PC-3 (cell line): ENCODE measurements at places on chromosomes 3 and 15. TPM values are rescaled to one million over a fixed set of nuclear protein-coding genes. Genes with fewer than 3 reads are reported as not detected.

The SEMA3G gene
- 0.77 and 1.6 TPM in 2 replicates for total RNA-seq

The CLDN11 gene
- 32.0 and 38.0 TPM in 2 replicates for total RNA-seq

The ZDHHC23 gene
- total RNA-seq = 7.1 and 8.3 TPM in 2 replicates

The GATA2 gene
- total RNA-seq = 26.8 and 32.4 TPM in 2 replicates

The SATB1 gene
- total RNA-seq = 15.6 and 28.6 TPM in 2 replicates

The CFAP20DC gene
- total RNA-seq = 13.8 and 15.4 TPM in 2 replicates

The EDC3 gene
- total RNA-seq = 9.9 and 15.6 TPM in 2 replicates

The SI gene
- not detected in 2 replicates for total RNA-seq

The APH1B gene
- 2.6 and 2.8 TPM in 2 replicates for total RNA-seq

The HRG gene
- not detected in 2 replicates for total RNA-seq

The C2CD4A gene
- 0.11 and 0.52 TPM in 2 replicates for total RNA-seq

The PLAAT1 gene
- not detected in 2 replicates for total RNA-seq

The FANCD2OS gene
- total RNA-seq = not detected in 2 replicates

The SIDT1 gene
- total RNA-seq = 14.1 and 18.4 TPM in 2 replicates

The SLC6A20 gene
- total RNA-seq = not detected in 2 replicates

The ADAMTS7 gene
- 4.2 and 5.2 TPM in 2 replicates for total RNA-seq

The COX5A gene
- 109 and 145 TPM in 2 replicates for total RNA-seq

The XCR1 gene
- not detected in 2 replicates for total RNA-seq

The WDR93 gene
- total RNA-seq = 0.22 TPM in 1 of 2 replicates, not detected in the other

The ZIC4 gene
- total RNA-seq = not detected in 2 replicates

The REC114 gene
- not detected in 2 replicates for total RNA-seq
